ENCODE measurements at places on chromosomes 5 and 9. TPM values are rescaled to one million over a fixed set of nuclear protein-coding genes. Genes with fewer than 3 reads are reported as not detected.
A peak's percentile ranks its signal among the peaks of the same experiment; 100 is the strongest.

GRCh38 chr9:110130791-110131416, 77.1 kb downstream of the C9orf152 start:
- H3K27me3 ChIP-seq: peaks cover 3% of the 10 kb centered on the region
- no peak for DNase-seq
- peak overlapping the region; percentile 75 for H3K27ac ChIP-seq
- peaks cover 80% of the 10 kb centered on the region for H3K4me1 ChIP-seq

- H3K4me1 ChIP-seq: peaks cover 27% of the 10 kb centered on the region
- no peaks in the 10 kb centered on the region for H3K36me3 ChIP-seq
- DNase-seq: no peak
Observed at GRCh38 chr9:95099321-95100070, 218.0 kb downstream of the FANCC start.

Gene LRRC19
- total RNA-seq: not detected

DNA sequence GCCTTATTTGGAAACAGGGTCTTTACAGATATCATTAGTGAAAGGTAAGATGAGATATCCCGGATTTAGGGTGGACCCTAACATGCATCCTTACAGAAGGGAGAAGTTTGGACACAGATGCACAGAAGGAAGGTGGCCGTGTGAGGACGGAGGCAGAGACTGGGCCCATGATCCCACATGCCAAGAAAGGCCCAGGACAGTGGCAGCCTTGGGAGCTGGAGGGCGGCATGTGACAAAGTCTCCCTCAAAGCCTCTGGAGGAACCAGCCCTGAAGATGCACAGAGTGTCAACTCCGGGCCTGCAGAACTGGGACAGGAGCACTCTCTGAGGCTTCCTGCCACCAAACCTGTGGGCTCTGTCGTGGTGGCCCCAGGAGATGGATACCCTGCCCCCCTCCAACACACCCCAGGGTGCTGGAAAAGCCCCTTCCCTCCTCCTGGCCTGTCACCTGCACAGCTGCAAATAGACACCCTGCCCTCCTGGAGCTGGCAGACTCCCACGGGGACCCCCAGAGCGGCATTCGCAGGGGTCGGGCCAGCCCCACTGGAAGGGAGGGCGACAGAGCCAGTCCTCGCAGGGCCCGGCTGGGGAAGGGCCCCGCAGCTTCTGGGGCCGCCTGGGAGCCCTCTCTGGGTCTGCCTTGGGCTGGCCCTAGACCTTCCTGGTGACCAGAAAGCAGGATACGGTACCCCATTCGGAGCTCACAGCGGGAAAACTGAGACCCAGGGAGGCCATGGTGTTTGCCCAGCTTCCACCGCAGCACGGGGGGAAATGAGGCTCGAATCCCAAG, 7.9 kb downstream of the NACC2 start:
- no peak for DNase-seq
- H3K36me3 ChIP-seq: no peaks in the 10 kb centered on the region
- H3K4me3 ChIP-seq: no peak overlapping the region
- H3K27me3 ChIP-seq: no peaks in the 10 kb centered on the region

Gene MATR3
- total RNA-seq: 228 TPM

DNA sequence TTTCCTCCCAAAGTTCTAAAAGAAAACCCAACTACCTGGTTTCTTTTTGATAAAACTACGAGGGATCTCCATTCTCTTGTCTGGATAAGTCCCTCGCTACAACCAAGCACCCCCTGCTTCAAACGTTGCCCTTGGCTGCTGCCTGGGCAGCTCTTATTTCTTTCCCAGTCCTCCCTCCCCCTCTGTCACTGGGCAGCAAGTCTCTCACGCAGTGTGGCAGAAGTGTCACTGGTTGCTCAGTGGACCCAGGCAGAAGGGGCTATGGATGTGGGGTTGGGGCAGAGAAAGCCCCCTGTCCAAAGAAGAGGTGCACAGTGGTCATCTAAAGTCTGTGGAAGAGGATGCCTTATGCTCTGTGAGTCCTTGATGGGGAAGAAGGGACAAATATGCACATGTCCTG, 7.2 kb upstream of the SMIM32 start:
- H3K4me1 ChIP-seq: peaks cover 31% of the 10 kb centered on the region
- H3K4me3 ChIP-seq: no peak overlapping the region
- no peaks in the 10 kb centered on the region for H3K36me3 ChIP-seq
- no peak for DNase-seq
- H3K27ac ChIP-seq: no peak overlapping the region

- DNase-seq: no peak
- peaks cover 8% of the 10 kb centered on the region for H3K36me3 ChIP-seq
- no peaks in the 10 kb centered on the region for H3K27me3 ChIP-seq
- no peak overlapping the region for H3K4me3 ChIP-seq
Observed at GRCh38 chr9:9912459-9912858, 700.3 kb downstream of the PTPRD start.

DNA sequence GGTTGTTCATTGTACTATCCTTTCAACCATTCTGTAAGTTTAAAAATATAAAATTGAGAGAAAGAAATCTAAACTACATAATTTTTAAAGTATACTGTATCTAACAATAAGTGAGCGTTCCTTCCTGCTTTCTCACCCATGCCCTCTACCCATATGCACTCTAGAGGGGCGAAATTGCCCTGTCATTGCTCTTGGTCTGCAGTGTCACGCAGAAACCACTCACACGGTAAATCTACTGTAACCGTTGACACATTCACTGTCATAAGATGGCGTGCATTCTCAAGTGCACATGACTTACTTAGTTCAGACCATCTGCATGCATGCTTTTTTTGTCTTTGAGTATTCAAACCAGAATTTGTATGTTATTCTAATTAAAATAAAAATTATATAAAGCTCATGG, 55.7 kb upstream of the NIPBL start:
- H3K36me3 ChIP-seq: no peaks in the 10 kb centered on the region
- no peak overlapping the region for H3K27ac ChIP-seq
- H3K27me3 ChIP-seq: peaks cover 3% of the 10 kb centered on the region
- H3K4me3 ChIP-seq: no peak overlapping the region
- H3K4me1 ChIP-seq: no peaks in the 10 kb centered on the region

Gene TMEFF1
- 66.5 TPM for total RNA-seq

- DNase-seq: no peak
- H3K36me3 ChIP-seq: no peaks in the 10 kb centered on the region
- H3K27ac ChIP-seq: no peak overlapping the region
Observed at GRCh38 chr5:125450771-125451170, 704.3 kb upstream of the ZNF608 start.

DNA sequence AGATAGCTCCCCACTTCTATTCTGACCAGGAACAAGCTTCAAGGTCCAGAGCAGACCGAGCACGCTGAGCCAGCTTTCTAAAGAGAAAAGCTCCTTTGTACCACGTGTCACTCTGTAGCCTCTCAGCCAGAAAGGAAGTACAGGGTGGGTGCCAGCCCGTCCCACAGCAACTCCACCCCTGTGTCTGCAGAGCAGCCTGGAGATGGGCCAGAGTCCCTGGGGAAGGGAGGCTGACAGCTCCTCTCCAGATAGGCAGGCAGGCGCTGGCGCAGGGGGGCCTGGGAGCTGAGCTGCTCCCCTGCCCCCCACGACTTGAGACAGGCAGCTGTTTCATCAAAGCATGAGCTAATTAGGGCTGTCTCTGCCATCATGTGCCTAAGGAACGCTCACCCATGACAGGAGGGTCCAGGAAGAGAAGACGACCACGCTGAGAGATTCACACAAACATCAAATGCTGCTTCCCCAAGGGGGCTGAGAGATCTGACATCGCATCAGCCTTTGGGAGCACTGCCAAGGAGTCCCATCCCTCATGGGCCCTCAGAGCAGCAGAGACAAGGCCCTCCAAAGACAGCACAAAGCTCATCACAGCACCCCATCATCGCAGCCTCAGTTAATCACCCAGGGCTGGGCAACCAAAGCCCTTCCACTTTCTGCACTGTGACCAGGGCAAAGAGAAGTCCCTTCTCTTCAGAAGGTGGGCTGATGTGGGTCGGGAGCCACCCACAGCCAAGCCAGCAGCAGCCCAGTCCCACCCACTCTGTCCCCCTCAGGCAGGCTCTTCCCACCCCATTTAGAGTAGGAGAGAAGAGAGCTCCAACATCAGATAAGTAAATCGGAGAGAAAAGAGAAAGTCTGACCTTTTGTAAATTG, 78.5 kb upstream of the LRRTM2 start:
- H3K36me3 ChIP-seq: no peaks in the 10 kb centered on the region
- DNase-seq: no peak
- no peak overlapping the region for H3K27ac ChIP-seq

- no peaks in the 10 kb centered on the region for H3K36me3 ChIP-seq
- no peak overlapping the region for H3K4me3 ChIP-seq
- no peaks in the 10 kb centered on the region for H3K27me3 ChIP-seq
- no peak overlapping the region for H3K27ac ChIP-seq
- H3K4me1 ChIP-seq: peaks cover 17% of the 10 kb centered on the region
Observed at GRCh38 chr9:134317790-134318414, 8.4 kb upstream of the RXRA start.

Gene CEP72
- 29.9 TPM for total RNA-seq

Gene PCDHGA10
- total RNA-seq: 11.0 TPM

GRCh38 chr9:131180454-131180853, 55.1 kb downstream of the NUP214 start:
- H3K4me3 ChIP-seq: no peak overlapping the region
- H3K27ac ChIP-seq: no peak overlapping the region
- no peak for DNase-seq

Gene OR13J1
- total RNA-seq: not detected

- no peak overlapping the region for H3K27ac ChIP-seq
- no peaks in the 10 kb centered on the region for H3K36me3 ChIP-seq
- DNase-seq: no peak
- no peak overlapping the region for H3K4me3 ChIP-seq
- H3K27me3 ChIP-seq: no peaks in the 10 kb centered on the region
- no peaks in the 10 kb centered on the region for H3K4me1 ChIP-seq
Observed at GRCh38 chr5:58046371-58046770, 413.5 kb downstream of the PLK2 start.

- no peak overlapping the region for H3K4me3 ChIP-seq
- DNase-seq: no peak
- no peak overlapping the region for H3K27ac ChIP-seq
Observed at GRCh38 chr5:89421035-89421434, 538.1 kb upstream of the MEF2C start.

Gene CCL19
- not detected for total RNA-seq

Gene LCN9
- total RNA-seq: 1.7 TPM

DNA sequence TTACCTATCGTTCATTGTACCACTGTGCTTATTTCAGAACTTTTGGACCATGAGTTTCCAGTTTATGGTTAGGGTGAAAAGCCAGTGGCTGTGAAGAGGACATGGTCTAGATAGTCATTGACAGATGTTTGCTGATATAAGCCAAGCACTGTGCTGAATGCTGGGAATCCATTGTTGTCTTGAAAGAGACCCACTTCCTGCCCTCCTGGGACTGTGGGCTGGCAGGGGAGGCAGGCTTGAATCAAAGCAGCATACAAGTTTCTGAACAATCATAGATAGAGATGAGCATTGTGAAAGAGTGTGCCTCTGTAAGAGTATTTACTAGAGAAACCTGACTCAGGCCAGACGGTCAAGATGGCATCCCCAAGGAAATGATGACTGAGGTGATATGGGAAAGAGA, 73.4 kb downstream of the NMUR2 start:
- DNase-seq: no peak
- H3K27ac ChIP-seq: no peak overlapping the region
- no peaks in the 10 kb centered on the region for H3K36me3 ChIP-seq
- no peak overlapping the region for H3K4me3 ChIP-seq
- H3K4me1 ChIP-seq: peaks cover 10% of the 10 kb centered on the region

- DNase-seq: no peak
- H3K4me3 ChIP-seq: no peak overlapping the region
- peaks cover 3% of the 10 kb centered on the region for H3K4me1 ChIP-seq
- H3K27ac ChIP-seq: no peak overlapping the region
- no peaks in the 10 kb centered on the region for H3K36me3 ChIP-seq
Observed at GRCh38 chr5:76305269-76305668, 97.8 kb upstream of the IQGAP2 start.

GRCh38 chr9:70935856-70936255, 185.6 kb downstream of the TRPM3 start:
- no peak for DNase-seq
- no peaks in the 10 kb centered on the region for H3K27me3 ChIP-seq
- no peak overlapping the region for H3K27ac ChIP-seq
- no peaks in the 10 kb centered on the region for H3K36me3 ChIP-seq
- no peak overlapping the region for H3K4me3 ChIP-seq
- H3K4me1 ChIP-seq: peaks cover 30% of the 10 kb centered on the region

Gene RANBP17
- 27.4 TPM for total RNA-seq

DNA sequence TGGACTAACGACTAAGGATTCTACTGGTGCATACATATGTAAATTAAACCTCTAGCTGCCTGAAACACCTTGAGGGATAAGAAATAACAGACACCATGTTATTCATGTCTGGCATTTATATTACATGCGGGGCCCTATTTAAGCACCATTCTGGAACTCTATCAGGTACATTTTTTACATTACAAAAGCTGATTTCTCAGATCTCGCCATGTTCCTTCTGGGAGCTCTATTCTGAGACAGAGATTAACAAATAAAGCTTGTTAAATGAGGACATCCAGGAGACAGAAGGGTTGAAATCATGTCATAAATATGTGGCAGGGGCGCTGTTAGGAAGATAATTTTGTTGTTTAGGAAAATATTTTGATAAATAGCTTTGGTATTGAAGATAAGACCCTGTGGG, 93.4 kb upstream of the SLIT3 start:
- H3K4me3 ChIP-seq: no peak overlapping the region
- DNase-seq: no peak
- peaks cover 9% of the 10 kb centered on the region for H3K36me3 ChIP-seq
- no peak overlapping the region for H3K27ac ChIP-seq
- peaks cover 8% of the 10 kb centered on the region for H3K4me1 ChIP-seq

GRCh38 chr9:79672891-79673290, 101.1 kb downstream of the TLE4 start:
- H3K27ac ChIP-seq: no peak overlapping the region
- no peak for DNase-seq
- peaks cover 2% of the 10 kb centered on the region for H3K36me3 ChIP-seq
- H3K27me3 ChIP-seq: no peaks in the 10 kb centered on the region

- H3K27me3 ChIP-seq: no peaks in the 10 kb centered on the region
- DNase-seq: no peak
- H3K36me3 ChIP-seq: no peaks in the 10 kb centered on the region
- H3K27ac ChIP-seq: no peak overlapping the region
Observed at GRCh38 chr5:13524936-13525335, 419.6 kb downstream of the DNAH5 start.

DNA sequence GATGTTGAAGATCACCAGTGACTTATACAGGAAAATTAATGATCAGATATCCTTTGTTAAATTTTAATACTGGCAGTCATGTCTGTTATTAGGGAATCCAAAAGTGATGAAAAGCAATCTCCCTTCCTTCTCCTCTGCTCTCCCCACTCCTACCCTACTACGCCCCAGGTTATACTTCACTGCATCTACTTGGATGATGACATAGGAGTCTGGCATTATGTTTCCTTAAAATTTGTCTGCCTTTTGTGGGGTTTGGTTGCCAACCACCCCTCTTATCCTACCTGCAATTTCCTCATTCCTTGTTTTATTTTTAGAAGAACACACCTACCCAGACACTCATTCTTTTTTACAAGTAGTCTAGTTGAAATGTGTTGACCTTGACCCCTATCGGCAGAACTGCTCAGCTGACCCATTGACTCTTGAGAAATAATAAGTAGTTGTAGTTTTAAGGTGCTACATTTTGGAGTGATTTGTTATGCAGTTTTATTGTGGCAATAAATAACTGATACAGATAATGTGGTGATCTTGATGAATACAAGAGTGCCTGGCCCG, 5.1 kb upstream of the MOB3B start:
- H3K27ac ChIP-seq: no peak overlapping the region
- no peaks in the 10 kb centered on the region for H3K36me3 ChIP-seq
- no peak for DNase-seq
